Left kidney (tissue), 8 donors: ENCODE measurements at places on chromosomes 7 and 10. TPM values are rescaled to one million over a fixed set of nuclear protein-coding genes. Genes with fewer than 3 reads are reported as not detected.

The FEZF1 gene
- polyA plus RNA-seq, result not detected

The ANKRD61 gene
- 3.4 TPM for polyA plus RNA-seq

The SLC25A28 gene
- 45.7 TPM for polyA plus RNA-seq

The CALHM3 gene
- not detected for polyA plus RNA-seq

The TAS2R3 gene
- polyA plus RNA-seq, result 1.2 TPM

The PON3 gene
- polyA plus RNA-seq, result 2.5 TPM

The NUTM2E gene
- polyA plus RNA-seq, result 0.18 TPM

The ATAD1 gene
- 69.1 TPM for polyA plus RNA-seq
